ENCODE measurements at places on chromosomes 2 and 18.

DNA sequence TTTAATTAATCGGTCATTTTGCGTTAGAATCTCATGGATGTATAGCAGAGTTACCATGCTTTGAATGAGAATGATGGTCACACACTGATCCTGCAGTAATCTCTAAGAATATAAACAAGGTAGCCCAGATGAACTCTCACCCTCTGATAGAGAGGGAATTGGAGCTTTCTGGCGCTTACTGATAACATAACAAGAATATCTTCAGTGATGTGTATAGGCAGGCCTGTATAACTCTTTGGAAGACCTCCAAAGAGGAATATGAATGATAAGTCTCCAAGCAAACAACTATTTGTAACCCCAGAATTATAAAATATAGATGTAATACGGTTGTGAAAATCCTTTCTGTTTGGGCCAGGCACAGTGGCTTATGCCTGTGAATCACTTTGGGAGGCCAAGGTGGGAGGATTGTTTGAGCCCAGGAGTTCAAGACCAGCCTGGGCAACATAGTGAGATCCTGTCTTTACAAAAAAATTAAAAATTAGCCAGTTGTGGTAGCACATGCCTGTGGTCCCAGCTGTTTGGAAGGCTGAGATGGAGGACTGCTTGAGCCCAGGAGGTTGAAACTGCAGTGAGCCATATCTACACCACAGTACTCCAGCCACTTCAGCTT is 52.5 kb upstream of the LTBP1 start:
- no peak for DNase-seq

DNA sequence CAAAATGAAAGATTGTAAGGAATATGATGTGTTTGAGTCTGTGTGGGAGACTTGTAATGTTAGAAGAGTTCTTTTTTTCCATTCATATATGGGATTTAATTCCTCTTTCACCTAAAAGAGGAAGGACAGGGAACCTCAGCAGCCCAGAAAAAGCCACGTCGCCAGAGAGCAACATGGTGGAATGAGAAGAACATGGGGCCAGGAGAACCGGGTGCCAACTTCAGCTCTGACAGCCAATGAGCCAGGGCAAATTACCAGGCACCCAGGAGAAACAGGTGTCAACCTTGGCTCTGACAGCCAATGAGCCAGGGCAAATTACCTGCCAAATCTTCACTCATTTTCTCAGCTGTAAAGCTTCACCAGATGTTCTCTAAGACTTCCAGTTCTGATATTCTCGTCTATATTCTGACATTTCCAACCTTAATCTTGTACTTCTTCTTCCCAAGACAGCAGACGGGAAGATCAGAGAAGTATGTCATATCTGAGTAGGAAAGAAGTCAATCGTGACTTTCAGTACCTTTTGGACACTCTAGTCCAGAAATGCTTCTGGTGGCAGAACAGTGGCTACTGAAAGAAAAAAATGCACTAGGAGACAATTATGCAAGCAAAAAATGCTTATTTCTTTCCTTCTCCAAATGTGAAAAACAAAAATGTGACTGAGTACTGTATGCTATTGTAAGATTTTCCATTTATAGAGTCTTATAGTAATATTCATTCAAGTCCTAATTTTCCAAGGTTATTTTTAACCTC is 79.2 kb upstream of the COL5A2 start:
- DNase-seq, result no peak

- DNase-seq, result peak; percentile 89
Measured at GRCh38 chr2:235468978-235469655, 24.7 kb upstream of the AGAP1 start.

- DNase-seq, result peak; percentile 6
Measured at GRCh38 chr18:9333441-9334328, 888 bp upstream of the TWSG1 start.

- no peak for DNase-seq
Measured at GRCh38 chr2:73964223-73964622, 20.5 kb upstream of the TET3 start.

GRCh38 chr18:57780318-57780705 is 22.8 kb downstream of the ATP8B1 start:
- no peak for DNase-seq

- no peak for DNase-seq
Measured at GRCh38 chr2:8123464-8123863, 558.4 kb upstream of the ID2 start.

DNA sequence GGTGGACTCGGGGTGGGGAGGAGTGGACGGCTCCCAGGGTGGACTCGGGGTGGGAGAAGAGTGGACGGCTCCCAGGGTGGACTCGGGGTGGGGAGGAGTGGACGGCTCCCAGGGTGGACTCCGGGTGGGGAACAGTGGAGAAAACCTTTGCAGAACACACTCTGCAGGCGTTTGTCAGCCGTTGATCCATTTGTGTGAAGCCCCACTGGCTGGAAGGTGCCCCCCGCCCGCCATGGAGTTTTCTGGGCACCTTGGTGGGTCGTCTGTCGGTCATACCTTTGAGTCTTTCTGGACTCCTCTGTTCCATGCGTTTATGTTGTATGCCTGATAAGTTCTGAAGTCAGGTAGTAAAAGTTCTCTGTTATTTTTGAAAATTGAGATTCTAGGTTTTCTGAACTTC is 12.5 kb downstream of the CTDP1 start:
- DNase-seq, result no peak

DNA sequence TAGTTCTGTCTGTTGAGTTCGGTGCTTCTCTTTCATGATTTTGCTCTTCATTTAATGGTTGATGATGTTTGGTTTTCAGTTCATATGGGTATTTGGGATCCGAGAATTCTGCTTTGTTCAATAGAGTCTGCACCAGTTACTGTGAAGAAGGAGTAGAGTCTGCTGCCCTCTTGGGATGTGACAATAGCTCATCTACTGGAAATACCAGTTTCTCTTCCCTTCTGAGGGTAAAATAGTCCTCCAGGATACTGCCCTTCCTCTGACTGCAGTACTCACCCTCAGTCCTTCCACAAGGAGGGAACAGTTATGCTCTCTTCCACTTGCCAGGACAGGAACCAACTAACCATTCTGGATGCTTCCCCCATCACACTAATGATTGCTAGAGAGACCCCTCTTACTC is 12.5 kb upstream of the TNFAIP6 start:
- DNase-seq, result no peak
